Central memory CD8-positive, alpha-beta T cell (primary cell): ENCODE measurements at places on chromosomes 5 and 9.

GRCh38 chr5:91007780-91008402, 375.2 kb downstream of the ARRDC3 start:
- no peak overlapping the region for H3K27ac ChIP-seq
- no peak for DNase-seq
- H3K4me1 ChIP-seq, result no peaks in the 10 kb centered on the region
- H3K27me3 ChIP-seq, result peaks cover 44% of the 10 kb centered on the region

DNA sequence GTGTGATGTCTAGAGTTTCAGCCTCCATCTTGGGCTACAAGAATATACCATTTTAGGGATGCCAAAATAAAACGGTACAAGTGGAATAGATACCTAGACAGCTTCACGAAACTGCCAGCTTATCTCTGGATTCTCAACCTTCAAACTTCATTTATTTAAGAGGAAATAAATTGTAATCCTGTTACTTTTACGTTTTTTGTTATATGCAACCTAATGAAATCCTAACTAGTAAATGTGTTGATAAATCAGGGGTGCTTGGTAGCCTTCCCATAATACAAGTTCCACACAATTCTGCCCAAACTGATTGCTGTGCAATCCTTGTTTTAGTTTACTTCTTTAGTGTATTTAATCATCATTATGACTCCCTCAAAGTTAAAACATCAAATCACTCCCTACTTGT, 75.5 kb downstream of the SSBP2 start:
- peaks cover 11% of the 10 kb centered on the region for H3K4me1 ChIP-seq
- H3K36me3 ChIP-seq, result no peaks in the 10 kb centered on the region
- no peak overlapping the region for H3K4me3 ChIP-seq
- DNase-seq, result no peak

DNA sequence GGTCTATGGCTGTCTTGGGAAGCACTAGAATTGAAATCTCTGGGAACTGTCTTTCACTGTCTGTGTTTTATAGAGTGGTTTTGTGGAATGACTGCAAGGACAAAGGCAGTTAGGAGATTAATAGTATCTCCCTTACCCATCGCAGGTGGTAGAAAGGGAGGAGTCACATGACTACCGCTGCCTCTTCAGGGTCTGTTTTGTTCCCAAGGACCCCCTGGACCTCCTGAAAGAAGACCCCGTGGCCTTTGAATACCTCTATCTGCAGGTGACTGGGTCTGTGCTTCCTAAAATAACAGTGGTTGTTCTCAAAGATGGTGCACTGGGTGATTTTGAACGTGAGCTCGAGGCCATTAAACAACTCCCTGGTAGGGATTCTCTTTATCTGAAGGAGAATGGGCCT, 22.8 kb upstream of the TRMT10B start:
- no peaks in the 10 kb centered on the region for H3K36me3 ChIP-seq
- peaks cover 24% of the 10 kb centered on the region for H3K27me3 ChIP-seq
- no peak overlapping the region for H3K4me3 ChIP-seq

DNA sequence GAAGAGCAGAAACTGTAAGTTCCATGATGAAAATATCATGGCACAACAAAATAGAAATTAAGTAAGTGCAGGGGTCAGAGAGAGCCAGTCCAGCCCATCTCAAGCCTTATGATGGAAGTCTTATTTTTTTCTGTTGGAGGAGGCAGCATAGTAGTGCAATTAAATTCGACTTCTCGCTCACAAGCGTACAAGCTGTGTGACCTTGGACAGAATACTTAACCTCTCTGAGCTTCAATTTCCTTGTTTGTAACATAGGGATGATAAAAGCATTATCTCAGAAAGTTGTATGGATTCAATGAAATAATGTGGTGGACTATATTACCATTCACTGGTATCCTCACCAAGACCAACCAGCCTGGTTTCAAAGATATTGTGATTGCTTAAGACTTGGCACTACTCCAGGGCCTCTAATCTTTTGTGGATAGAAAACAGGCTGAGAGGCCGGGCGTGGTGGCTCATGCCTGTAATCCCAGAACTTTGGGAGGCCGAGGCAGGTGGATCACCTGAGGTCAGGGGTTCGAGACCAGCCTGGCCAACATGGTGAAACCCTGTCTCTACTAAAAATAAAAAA, 26.8 kb upstream of the MVB12B start:
- H3K27ac ChIP-seq, result no peak overlapping the region
- peaks cover 2% of the 10 kb centered on the region for H3K36me3 ChIP-seq
- H3K4me1 ChIP-seq, result peaks cover 6% of the 10 kb centered on the region
- H3K27me3 ChIP-seq, result peaks cover 22% of the 10 kb centered on the region

DNA sequence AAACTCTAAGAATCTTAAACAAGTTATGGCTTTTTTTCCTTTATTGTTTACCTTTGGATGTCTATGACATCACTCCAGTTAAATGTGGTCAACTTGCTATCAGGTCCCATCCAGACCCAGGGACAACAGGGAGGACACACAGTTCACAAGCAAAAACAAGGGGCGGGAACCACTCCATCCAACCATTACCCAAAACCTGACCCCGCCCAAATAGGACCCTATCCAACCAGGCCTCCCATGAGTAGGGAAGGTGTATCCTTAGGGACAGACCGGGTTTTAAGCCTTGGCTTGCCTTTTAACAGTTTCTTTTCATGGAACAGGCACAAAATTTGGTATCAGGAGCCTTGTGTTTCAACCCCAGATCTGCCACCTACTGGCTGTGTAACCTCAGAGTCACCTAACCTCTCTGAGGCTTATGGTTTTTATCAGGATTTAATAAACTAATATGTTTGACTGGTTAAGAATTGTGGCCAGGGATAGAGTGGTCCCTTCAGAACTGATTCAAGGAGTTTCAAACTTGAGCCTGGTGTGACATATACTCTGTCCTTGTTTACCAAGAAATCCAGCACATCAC, 127.7 kb upstream of the RAD23B start:
- DNase-seq, result no peak
- H3K4me1 ChIP-seq, result no peaks in the 10 kb centered on the region
- H3K4me3 ChIP-seq, result no peak overlapping the region
- H3K36me3 ChIP-seq, result no peaks in the 10 kb centered on the region
- H3K27me3 ChIP-seq, result peaks cover 24% of the 10 kb centered on the region

DNA sequence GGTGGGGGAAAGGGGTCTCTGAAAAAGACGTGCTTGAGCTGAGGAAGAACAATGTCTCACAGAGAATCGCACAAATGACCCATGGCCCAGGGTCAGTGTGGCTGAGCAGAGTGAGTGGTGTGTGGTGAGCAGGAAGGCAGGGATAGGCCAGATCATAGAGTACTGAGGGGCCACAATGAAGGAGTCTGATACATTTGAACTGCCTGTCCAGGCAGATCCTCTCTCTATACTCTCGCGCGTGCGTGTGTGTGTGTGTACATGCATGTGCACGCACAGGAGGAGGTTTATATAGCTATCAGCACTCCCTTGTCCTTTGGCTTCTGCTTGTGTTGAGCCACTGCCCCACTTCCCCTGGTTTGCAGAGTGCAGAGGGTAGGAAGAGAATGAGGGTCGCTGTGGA, 294.0 kb downstream of the ZNF608 start:
- DNase-seq, result no peak
- no peaks in the 10 kb centered on the region for H3K36me3 ChIP-seq
- H3K27ac ChIP-seq, result no peak overlapping the region
- no peaks in the 10 kb centered on the region for H3K27me3 ChIP-seq
- no peak overlapping the region for H3K4me3 ChIP-seq

GRCh38 chr9:104503440-104503839, 623 bp upstream of the OR13F1 start:
- H3K4me1 ChIP-seq, result no peaks in the 10 kb centered on the region
- H3K4me3 ChIP-seq, result no peak overlapping the region
- no peak overlapping the region for H3K27ac ChIP-seq
- H3K27me3 ChIP-seq, result no peaks in the 10 kb centered on the region
- H3K36me3 ChIP-seq, result no peaks in the 10 kb centered on the region

DNA sequence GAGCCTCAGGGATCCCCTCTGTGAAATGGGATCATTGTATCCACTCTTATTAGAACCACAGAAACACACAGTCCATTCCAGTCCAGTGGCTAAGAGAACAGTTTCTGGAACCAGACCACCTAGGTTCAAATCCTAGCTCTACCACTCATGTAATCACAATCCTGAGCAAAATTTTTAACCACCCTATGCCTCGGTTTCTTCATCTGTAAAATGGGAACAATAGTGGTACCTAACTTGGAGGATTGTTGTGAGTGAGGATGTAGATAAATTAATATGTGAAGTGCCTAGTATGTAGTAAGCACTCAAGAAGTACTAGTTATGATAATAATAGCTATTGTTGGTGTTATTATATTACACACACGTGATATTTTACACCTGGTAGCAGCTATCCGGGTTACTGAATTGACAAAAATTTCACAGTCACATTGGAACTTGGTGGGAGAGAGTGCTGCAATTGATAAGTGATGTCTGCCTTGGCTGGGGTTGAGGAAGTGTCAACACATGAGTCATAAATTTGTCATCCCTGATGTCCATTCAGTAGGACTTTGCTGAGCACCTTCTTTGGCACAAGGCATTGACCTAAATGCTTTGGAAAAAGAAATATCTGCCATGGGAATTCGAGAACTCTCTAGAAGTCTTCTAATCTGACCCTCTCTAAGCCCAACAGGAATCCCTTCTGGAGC, 68.4 kb downstream of the COL27A1 start:
- no peak overlapping the region for H3K27ac ChIP-seq
- H3K4me1 ChIP-seq, result no peaks in the 10 kb centered on the region
- peaks cover 16% of the 10 kb centered on the region for H3K27me3 ChIP-seq
- no peak for DNase-seq

DNA sequence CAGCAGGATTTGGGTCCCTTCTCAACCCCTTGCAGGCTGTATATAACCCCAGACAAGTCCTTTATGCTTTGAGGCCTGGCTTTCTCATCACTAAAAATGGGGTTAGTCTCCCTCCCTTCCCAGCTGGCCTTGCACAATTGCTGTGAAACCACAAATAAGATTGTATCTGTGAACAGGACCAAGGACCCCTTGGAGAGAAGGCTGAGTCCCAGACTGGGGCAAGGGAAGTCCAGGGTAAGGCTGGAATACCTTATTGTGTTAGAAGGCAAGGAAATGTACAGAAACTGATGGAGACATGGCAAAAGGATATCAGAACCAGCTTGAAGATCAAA, 11.4 kb downstream of the MACROH2A1 start:
- H3K4me3 ChIP-seq, result no peak overlapping the region
- no peaks in the 10 kb centered on the region for H3K27me3 ChIP-seq
- peaks cover 47% of the 10 kb centered on the region for H3K36me3 ChIP-seq
- no peak overlapping the region for H3K27ac ChIP-seq
- no peak for DNase-seq

- H3K27ac ChIP-seq, result no peak overlapping the region
- no peaks in the 10 kb centered on the region for H3K27me3 ChIP-seq
These were observed 113.7 kb upstream of the LMX1B start for GRCh38 chr9:126499911-126500599.

DNA sequence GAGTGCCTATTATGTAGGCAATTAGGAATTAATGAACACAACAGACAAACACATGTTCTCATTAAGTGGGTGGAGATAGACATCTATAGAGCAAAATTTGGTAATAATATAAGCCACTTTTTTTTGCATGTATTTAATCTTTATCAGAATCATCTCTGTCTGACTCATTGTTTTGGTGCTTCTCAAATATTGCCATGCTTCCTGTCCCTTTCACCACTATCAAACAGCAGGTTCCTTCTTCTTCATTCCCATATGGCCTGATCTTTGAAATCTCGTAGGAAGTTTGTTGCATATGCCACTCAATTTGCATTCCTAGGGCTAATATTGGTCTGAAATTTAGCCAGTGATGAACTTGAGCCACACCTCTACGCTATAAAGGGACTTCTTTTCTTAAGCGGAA, 128.9 kb upstream of the SPEF2 start:
- H3K27ac ChIP-seq, result no peak overlapping the region
- H3K36me3 ChIP-seq, result no peaks in the 10 kb centered on the region
- H3K4me1 ChIP-seq, result no peaks in the 10 kb centered on the region
- H3K27me3 ChIP-seq, result peaks cover 67% of the 10 kb centered on the region

GRCh38 chr5:17180864-17181723, 36.3 kb upstream of the BASP1 start:
- DNase-seq, result no peak
- no peak overlapping the region for H3K27ac ChIP-seq
- no peak overlapping the region for H3K4me3 ChIP-seq
- no peaks in the 10 kb centered on the region for H3K27me3 ChIP-seq
- H3K36me3 ChIP-seq, result no peaks in the 10 kb centered on the region

DNA sequence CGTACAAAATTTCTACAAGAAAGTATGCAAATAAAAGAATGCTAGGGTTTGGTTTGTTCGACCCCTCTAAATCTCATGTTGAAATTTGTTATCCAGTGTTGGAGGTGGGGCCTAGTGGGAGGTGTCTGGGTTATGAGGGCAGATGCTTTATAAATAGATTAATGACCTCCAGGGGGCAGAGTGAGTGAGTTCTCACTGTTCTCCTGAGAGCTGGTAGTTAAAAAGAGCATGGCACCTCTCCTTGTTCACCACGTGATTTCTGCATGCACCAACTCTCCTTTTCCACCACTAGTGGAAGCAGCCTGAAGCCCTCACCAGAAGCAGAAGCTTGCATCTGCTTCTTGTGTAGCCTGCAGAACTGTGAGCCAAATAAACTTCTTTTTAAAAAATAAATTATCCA, 50.4 kb upstream of the FAM170A start:
- H3K4me3 ChIP-seq, result no peak overlapping the region
- no peak overlapping the region for H3K27ac ChIP-seq
- no peaks in the 10 kb centered on the region for H3K4me1 ChIP-seq
- H3K27me3 ChIP-seq, result peaks cover 44% of the 10 kb centered on the region
- H3K36me3 ChIP-seq, result no peaks in the 10 kb centered on the region
- no peak for DNase-seq

DNA sequence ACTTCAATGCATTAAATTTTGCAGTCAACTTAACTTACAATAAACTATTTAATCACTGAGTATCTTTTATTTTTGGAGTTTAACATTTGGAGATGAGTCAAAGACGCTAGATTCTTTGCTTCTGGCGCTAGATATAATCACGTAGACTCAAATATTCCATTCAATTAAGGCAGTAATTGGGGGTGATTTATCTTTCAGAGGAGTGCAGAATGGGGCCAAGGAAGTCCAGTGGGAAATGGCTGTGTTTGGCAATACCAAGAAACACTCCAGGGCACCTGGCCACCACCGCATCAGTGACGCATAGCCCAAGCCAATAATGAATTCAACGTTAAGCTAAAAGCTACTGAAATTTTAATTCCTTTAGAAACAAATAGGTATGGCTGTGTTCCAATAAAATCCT, 81.2 kb downstream of the PHAX start:
- no peaks in the 10 kb centered on the region for H3K36me3 ChIP-seq
- peaks cover 9% of the 10 kb centered on the region for H3K27me3 ChIP-seq
- H3K4me1 ChIP-seq, result no peaks in the 10 kb centered on the region
- H3K27ac ChIP-seq, result no peak overlapping the region
- no peak overlapping the region for H3K4me3 ChIP-seq

DNA sequence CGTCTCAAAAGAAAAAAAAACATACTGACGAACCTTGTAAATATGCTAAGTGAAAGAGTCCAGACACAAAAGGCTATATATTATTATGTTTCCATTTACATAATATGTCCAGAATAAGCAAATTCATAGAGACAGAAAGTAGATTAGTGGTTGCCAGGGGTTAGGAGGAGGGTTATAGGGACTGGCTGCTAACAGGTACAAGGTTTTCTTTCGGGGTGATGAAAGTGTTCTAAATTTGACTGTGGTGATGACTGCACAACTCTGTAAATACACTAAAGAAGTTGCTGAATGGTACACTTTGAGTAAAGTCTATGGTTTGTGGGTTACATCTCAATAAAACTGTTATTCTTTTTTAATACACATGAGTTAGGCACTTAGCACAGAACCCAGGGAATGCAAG, 98.8 kb downstream of the MYO10 start:
- no peaks in the 10 kb centered on the region for H3K27me3 ChIP-seq
- peaks cover 2% of the 10 kb centered on the region for H3K36me3 ChIP-seq
- no peak overlapping the region for H3K4me3 ChIP-seq
- H3K27ac ChIP-seq, result no peak overlapping the region

- no peak overlapping the region for H3K4me3 ChIP-seq
- no peaks in the 10 kb centered on the region for H3K4me1 ChIP-seq
- H3K27me3 ChIP-seq, result no peaks in the 10 kb centered on the region
- H3K27ac ChIP-seq, result no peak overlapping the region
- DNase-seq, result no peak
These were observed 1886.0 kb upstream of the CDH6 start for GRCh38 chr5:29307478-29307877.
